ENCODE measurements at places on chromosomes 12 and 14.

GRCh38 chr12:54463484-54463883 lies 9.9 kb downstream of the GTSF1 start:
- no peak for DNase-seq

GRCh38 chr12:84822525-84822924 lies 90.1 kb downstream of the SLC6A15 start:
- DNase-seq, result no peak

GRCh38 chr12:568486-568885 lies 94.8 kb downstream of the NINJ2 start:
- DNase-seq, result no peak

DNA sequence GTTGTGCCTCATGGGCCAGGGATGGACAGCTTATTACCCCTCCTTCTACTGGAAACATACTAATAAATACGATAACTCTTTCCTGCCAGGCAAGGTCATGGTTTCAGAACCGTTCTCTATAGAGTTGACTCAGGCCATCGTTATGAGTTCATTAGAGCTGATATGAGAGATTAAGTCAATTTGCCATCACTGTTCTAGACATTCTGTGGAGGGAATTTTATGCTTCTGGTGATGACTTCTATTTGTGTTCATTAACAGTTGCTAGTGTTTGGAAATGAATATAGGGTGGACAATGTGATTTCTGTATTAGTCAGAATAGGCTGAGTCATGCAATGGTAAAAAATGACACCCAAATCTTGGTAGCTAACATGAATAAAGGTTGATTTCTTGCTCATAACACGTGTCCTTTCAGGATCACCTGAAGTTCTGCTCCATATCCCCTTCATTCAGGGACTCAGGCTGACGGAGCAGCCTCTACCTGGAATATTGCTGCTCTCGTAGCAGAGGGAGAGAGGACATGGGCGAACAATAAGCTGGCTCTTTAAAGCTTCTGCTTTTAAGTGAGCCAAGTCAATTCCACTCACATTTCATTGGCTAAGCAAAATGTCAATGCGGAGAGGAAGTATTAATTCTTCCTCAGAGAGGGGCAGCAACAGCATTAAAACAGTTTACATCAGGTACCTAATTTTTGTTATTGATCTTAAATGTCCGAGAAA lies 18.5 kb upstream of the TBPL2 start:
- DNase-seq, result no peak

DNA sequence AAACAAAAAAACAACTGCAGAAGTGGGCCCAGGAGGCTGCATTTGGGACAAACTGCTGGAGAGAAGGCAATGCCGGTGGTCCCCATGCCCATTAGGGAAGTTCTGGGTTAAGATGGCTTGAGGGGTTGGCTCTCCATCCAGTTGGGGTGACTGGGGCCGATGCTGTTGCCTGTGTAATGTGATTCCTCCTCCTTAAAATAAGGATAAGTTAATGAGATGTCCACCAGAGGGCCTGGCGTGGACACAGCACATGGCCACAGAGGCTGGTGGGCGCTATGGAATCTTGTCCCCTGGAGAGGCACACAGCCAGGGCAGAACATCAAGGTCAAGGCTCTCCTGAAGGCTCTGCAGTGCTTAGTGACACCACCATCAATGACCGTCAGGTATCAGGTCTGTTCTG lies 1.0 kb upstream of the TESC start:
- DNase-seq, result no peak

- DNase-seq, result no peak
These were observed 26.6 kb downstream of the FBXO34 start for GRCh38 chr14:55297611-55298499.

- DNase-seq, result no peak
These were observed 389.9 kb upstream of the GARIN6 start for GRCh38 chr12:99257672-99258071.

GRCh38 chr14:65206448-65207096 lies 104.3 kb upstream of the MAX start:
- DNase-seq, result no peak

DNA sequence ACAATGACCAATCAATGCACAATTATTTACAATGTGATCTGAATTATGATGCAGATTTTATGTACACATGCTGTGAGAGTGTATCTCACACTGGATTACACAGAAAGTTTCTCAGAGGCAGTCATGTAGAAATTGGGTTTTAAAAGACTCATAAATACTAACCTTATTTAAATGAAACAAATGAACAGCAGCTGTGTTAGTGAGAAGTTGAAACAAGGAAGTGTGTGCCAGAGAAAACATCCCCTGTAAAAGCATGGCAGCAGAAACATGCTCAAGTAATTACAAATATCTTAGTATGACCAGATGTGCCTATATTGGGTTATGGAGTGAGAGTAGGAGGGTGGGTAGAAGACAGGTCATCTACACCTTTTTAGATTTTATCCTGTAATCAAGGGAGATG lies 723.7 kb downstream of the C12orf50 start:
- no peak for DNase-seq

Data from endothelial cell (in vitro differentiated cells).